Mesenteric fat pad (tissue), 1 donor: ENCODE measurements at places on chromosomes 3 and 15. TPM values are rescaled to one million over a fixed set of nuclear protein-coding genes. Genes with fewer than 3 reads are reported as not detected.

Gene CTXN2
- total RNA-seq: not detected

Gene HES1
- total RNA-seq: 38.9 TPM

Gene SEMA3F
- total RNA-seq: 51.5 TPM

DNA sequence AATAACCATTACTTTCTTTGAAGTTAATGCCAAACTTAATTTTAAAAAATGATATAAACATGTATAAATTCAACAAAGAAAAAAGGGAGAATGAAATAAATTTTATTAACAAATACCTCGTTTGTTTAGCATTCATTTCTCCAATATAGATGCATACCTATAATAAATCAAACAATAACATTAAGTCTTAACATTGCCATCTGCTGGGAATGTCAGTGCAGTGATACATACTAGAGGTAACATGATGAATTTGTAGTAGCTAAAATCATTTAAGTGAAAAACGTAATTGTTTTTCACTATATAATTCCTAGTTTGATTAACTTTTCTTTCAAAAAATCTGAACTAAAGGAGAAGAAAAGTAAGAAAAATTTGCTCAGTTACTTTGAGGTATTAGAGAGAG is 340.2 kb upstream of the CBLB start:
- DNase-seq: no peak

DNA sequence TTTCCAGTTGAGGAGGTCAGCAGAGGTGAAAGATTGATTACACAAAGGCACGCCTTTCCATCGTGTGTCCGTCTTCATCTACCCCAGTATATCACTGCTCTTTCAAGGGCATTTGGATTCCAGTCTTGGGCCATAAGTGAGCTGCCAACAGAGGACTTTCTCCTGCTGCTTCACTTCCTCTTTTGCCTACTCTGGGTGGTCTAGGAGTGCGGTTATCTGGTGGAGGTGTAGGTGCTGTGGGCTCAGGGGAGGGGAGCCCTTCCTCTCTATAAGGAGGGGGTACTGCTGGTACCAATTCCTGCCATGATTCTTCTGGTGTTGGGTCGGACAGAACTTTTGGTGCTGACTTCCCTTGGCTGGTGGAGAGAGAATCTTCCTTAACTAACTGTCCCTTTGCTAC is 83.1 kb upstream of the VEPH1 start:
- DNase-seq: no peak

GRCh38 chr15:35477312-35478262 is 68.4 kb downstream of the DPH6 start:
- no peak for DNase-seq

- DNase-seq: peak; percentile 89
These were observed 675 bp downstream of the RBM15B start for GRCh38 chr3:51391566-51392354.

GRCh38 chr3:34109846-34110245 is 311.4 kb downstream of the PDCD6IP start:
- no peak for DNase-seq
